B cell (primary cell): ENCODE measurements at places on chromosomes 7 and 10.

GRCh38 chr7:151702961-151703360 is 174.0 kb downstream of the PRKAG2 start:
- no peaks in the 10 kb centered on the region for H3K27me3 ChIP-seq
- no peaks in the 10 kb centered on the region for H3K4me1 ChIP-seq
- H3K27ac ChIP-seq = no peak overlapping the region
- H3K4me3 ChIP-seq = no peak overlapping the region

DNA sequence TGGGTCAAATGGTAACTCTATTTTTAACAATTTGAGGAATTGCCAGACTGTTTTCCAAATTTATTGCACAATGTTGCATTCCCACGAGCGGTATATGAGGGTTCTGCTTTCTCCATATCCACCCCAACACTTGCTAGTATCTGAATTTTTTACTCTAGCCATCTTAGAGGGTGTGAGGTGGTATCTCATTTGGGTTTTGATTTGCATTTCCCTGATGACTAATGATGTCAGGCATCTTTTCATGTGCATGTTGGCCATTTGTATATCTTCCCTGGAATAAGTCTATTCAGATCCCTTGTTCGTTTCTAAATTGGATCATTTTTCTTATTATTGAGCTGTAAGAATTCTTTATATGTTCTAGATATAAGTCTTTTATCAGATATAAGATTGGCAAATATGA is 97.7 kb downstream of the TPK1 start:
- H3K4me1 ChIP-seq = peaks cover 10% of the 10 kb centered on the region
- H3K4me3 ChIP-seq = no peak overlapping the region
- no peaks in the 10 kb centered on the region for H3K36me3 ChIP-seq
- H3K27me3 ChIP-seq = no peaks in the 10 kb centered on the region

DNA sequence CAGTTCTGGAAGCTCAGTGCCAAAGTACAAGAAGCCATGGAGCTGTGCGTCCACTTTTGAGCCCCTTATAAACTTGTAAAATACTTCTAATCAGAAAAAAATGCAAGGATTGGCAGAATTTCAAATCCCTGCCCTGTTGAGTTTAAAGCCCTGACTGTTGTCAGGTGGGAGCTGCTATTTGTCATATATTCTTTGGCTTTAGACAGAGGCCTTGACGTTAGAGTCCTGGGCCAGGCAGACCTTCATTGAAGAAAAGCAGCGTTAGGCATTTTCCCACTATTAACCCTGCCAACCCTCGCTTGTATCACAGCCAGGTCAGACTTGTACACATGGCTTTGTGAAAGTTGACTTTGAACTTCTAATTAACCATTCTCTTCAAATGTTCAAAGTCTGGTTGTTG is 155.4 kb downstream of the TWIST1 start:
- H3K27me3 ChIP-seq = no peaks in the 10 kb centered on the region
- H3K36me3 ChIP-seq = peaks cover under 1% of the 10 kb centered on the region
- DNase-seq = no peak

- H3K36me3 ChIP-seq = no peaks in the 10 kb centered on the region
- no peak overlapping the region for H3K4me3 ChIP-seq
- H3K4me1 ChIP-seq = no peaks in the 10 kb centered on the region
- peaks cover 1% of the 10 kb centered on the region for H3K27me3 ChIP-seq
Observed at GRCh38 chr10:14358886-14359573, 28.3 kb upstream of the FRMD4A start.

- DNase-seq = no peak
- no peaks in the 10 kb centered on the region for H3K27me3 ChIP-seq
- no peaks in the 10 kb centered on the region for H3K4me1 ChIP-seq
- H3K27ac ChIP-seq = no peak overlapping the region
- no peaks in the 10 kb centered on the region for H3K36me3 ChIP-seq
Observed at GRCh38 chr10:120415709-120416330, 41.2 kb upstream of the PLPP4 start.
